ENCODE measurements at places on chromosomes 7 and 10.

- peak; percentile 67 for DNase-seq
Measured at GRCh38 chr10:5297466-5297865, 67.3 kb upstream of the UCN3 start.

DNA sequence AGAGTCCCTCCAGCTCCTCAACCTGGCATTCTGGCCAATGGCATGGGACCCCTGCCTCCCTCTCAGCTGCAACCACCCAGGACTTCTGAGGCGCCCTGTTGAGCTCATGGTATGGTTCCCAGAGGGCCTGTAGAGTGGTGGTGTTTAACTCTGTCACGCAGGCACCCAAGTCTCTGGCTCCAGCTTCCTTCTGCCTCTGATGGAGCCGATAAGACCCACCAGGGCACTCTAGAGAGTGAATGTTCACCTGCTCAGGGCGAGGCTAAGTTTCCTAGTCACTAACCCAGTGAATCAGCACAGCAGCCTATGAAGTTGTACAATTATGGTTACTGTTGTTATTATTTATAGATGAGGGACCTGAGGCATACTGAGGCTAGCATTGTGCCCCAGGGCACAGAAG, 120.4 kb downstream of the ZMIZ1 start:
- no peak for DNase-seq

GRCh38 chr7:18570890-18571478, 75.4 kb downstream of the HDAC9 start:
- no peak for DNase-seq

DNA sequence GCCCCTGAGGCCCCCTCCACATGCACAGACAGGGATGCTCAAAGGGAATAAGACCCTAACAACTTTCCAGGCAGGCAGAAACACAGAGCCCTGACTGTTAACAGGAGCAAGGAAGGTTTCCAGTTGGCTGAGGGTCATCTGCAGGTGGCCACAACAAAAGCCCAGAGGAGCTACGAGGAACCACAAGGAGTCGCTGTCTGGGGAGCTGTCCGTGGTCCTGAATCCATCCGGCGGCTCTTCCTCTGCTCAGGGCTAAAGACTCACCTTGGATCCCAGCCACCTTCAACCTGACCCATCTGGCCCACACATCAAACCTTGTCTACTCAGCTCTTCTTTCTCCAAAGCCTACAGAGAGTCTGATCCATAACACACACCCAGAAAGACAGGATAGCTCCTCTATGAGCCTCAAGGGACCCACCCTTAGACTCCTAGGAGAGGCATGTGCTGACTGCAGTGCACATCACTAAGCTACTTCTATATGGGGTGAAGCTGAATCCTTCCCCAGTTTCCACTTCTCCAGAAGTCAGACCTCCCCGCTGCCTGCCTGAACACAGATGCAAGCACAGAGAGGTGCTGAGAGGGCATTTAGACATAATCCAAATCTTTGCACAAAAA, 104.0 kb downstream of the SLIT1 start:
- DNase-seq = peak; percentile 33

- no peak for DNase-seq
Measured at GRCh38 chr7:90092506-90092905, 61.8 kb upstream of the STEAP1 start.

DNA sequence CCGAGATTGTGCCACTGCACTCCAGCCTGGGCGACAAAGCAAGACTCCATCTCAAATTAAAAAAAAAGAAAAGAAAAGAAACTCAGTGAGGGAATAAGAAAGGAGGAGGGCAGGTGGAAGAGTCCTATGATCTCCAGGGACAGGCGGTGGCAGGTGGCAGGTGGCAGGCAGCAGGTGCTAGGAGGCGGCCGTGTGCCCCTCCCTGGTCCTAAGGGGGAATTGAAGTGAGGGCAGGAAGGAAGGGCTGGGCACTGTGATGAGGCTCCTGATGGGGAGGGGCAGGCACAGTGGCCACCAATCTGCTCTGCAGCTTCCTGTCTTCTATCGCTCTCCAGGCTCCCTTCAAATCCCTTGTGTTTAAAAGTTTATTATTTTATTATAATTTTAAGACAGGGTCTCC, 41.2 kb upstream of the UBE3C start:
- no peak for DNase-seq
